ENCODE measurements at places on chromosomes 5 and 9.

DNA sequence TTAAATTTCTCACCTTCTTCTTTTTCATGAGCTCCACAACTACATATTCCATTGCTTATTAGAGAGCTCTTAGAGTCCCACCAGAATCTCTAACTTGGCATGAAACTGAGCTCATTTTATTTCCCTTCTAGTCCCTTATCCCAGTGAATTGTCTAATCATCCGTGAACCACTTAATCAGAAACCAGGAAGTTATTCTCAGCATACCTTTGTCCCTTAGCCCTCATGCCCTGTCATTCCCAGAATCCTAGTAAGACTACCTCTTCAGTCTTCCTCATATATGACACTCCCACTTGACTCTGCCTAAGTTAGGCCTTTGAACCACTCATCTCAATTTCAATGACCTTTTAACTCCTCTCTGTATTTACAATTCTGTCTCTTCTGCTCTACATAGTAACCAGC, 93.0 kb upstream of the PAPPA start:
- no peak for DNase-seq

GRCh38 chr9:131593091-131593820, 47.9 kb downstream of the PRRT1B start:
- DNase-seq, result no peak

DNA sequence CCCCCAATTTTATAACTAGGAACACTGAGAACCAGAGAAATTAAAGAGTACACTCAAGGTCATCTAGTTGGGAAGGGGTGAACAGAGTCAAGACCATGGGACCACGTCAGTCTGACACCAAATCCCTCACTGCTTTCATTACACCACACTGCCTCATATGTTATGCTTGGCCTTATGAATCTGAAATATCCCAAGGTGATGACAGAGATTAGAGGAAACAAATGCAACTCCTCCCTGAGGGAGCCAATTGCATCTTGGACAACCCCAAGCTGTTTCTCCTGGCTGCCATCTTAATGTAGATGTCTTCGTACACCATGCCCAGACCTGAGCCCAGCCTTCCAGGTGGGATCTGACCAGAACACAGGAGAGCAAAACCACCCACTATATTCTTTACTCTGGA, 60.6 kb upstream of the ABCA1 start:
- DNase-seq, result no peak

DNA sequence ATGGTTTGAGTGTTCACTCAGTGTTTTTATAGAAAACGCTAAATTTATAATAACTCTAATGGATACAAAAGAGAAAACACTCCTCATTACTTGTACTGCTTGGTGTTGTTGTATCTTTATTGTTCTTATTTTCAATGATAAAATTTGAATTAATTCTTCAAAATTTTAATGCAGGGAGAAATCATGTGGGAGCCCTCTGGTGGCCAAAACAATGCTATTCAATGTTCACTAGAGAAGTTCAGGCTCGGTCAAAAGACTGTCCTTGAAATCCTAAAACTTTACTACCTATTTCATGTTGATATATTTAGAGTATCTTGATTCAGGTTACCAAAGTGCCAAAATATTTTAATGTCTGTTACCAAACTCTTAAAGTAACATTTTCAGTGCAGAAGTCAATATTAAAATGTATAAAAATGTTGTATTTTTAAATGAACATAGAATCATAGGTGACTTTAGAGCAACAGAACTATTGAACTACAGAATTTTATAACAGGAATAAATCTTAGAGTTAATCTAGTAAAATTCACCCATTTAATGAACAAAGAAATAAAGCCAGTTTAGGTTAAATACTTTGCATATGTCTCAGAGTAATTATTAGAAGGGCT, 1259.8 kb downstream of the PTPRD start:
- no peak for DNase-seq

DNA sequence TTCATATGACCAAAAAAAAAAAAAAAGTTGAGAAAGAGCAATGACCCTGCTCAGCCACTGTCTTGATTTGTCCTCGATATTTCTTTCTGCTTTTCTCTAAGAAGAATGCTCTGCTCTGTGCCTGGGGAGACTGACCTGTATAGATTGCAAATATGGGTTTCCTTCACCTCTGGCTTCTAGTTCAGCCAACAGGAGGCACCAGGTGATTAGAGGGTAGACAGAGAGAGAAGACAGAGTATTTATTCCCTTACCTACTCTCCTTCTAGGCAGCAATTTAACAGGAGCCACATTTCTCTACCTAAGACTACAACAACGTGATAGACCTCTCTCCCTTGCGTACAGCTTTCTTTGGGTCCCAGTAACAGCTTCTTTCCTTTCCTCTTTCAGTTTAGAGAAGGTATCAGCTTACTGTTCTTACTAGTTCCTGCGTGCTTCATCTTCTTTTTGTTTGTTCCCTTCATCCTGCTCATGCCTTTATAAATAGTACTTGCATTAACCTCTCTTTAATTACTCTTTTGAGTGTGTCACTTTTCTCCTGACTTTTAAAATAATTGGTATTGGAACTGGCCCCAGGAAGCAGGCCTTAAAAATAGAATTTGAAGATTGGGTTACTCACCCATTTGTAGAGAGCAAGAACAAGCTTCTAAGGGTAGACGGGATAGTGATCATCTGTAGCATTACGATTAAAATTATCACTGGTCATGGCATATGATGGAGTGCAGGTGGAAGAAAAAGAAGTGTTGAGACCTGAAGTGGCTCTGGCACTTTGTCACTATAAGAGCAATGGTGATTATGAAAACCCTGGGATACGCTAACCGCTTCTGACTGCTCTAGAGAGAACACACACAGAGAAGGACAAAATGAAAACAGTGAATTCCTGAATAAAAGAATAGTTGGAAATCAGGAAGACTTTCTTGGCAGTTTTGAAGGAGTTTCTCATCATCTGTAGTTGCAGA, 161.2 kb upstream of the FSTL4 start:
- DNase-seq, result no peak

GRCh38 chr5:164869325-164869724, 1363.9 kb downstream of the MAT2B start:
- DNase-seq, result no peak

GRCh38 chr5:146820987-146821386, 57.6 kb downstream of the PPP2R2B start:
- no peak for DNase-seq

DNA sequence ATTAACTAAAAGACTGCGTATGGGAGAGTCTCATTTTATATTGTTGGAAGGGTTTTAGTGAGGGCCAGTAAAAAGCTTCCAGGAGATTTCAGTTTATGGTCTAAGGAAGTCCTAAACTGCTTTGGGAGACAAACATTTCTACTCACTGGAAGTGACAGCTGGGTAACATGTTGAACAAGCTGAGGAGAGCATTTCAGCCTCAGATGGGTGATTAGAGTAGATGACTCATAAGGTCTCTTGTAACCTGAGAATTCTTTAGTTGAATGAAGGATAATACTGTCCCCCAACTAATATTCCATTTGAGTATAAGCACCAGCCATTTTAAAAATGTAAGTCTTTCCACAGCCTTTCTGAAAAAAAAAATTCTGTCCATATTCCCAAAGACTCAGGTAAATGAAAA, 218.0 kb upstream of the C9orf72 start:
- DNase-seq, result no peak

GRCh38 chr9:97109194-97109811, 70.4 kb upstream of the CTSV start:
- DNase-seq, result peak; percentile 46

GRCh38 chr9:107869111-107869510, 379.5 kb upstream of the KLF4 start:
- no peak for DNase-seq

Data from activated T-cell treated with anti-CD3 and anti-CD28 coated beads, Interleukin-2, amount 50 U/mL, for 48 hours (primary cell).